ENCODE measurements at places on chromosomes 6 and 20.

DNA sequence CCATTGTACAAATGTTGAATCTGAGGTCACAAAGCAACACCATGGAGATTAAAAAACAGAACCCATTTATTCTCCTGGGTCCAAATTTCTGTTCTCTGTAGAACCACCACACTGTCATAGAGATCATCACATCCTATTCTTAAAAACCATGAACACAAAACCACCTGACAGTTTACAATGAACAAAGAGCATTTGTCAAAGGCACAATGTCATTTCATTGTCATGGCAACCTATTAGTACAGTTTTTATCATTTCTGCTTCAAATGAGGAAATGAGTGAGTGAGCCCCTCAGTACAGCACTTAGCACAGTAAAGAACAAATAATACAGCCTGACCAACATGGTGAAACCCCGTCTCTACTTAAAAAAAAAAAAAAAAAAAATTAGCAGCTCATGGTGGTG is 23.1 kb upstream of the LAMP5 start:
- DNase-seq, result no peak

DNA sequence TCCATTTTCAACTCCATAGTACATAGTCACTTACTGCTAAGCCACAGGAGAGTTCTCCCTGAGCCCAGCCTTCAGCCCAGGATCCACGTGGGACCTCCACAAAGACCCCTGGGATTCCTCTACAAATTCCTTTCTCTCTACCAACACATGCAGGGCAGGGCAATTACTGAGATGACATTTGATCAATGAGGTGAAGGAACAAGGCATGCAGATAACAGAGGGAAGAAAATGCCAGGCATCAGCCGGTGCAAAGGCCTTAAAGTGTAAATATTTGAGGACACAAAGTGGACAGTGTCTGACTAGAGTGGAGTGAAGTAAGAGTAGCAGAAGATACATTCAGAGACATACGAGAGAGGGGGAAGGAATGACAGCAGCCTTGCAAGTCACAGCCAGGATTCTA is 70.2 kb downstream of the HS3ST5 start:
- DNase-seq, result no peak

GRCh38 chr20:7687065-7687464 is 253.2 kb downstream of the HAO1 start:
- DNase-seq, result no peak

DNA sequence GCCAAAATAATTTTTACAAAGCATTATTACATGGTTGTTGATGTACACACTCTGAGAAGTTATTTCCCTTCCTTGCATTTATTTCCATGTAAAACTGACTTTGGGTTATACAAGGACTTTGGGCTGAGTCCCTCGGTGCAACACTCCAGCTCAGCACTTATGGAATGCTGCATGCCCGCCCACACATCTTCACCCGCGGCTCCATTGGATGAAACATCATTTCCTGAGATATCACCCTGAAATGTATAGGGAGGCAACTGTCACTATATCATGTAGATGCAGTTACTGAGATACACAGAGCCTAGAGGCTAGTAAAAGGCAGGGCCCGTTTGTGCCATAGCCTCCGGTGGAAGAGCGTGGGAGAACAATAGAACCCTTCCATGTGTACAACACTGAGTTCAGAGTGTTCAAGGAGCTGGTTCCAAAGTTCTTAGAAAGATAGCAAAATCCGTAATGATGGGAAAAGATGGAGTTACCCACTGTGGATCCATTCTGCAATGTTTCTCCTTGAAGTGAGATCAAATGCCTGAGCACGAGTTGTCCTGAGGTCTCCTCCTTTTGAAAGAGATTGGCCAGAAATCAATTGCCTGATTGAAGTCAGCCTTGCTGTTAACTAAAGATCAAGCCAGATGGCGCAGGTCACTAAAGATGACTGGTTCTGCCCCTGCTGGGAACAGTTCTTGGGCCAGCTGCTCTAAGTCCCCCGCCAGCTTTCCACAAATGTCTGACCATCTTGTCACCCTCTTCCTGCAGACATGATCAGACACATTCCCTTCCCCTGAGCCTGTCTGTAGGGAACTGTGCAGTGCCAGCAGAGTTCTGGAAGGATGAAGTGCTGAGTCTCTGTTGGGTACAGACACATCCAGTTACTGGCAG is 100.9 kb upstream of the IYD start:
- DNase-seq, result no peak

- DNase-seq, result no peak
Observed at GRCh38 chr6:166767230-166767629, 140.2 kb upstream of the RPS6KA2 start.

DNA sequence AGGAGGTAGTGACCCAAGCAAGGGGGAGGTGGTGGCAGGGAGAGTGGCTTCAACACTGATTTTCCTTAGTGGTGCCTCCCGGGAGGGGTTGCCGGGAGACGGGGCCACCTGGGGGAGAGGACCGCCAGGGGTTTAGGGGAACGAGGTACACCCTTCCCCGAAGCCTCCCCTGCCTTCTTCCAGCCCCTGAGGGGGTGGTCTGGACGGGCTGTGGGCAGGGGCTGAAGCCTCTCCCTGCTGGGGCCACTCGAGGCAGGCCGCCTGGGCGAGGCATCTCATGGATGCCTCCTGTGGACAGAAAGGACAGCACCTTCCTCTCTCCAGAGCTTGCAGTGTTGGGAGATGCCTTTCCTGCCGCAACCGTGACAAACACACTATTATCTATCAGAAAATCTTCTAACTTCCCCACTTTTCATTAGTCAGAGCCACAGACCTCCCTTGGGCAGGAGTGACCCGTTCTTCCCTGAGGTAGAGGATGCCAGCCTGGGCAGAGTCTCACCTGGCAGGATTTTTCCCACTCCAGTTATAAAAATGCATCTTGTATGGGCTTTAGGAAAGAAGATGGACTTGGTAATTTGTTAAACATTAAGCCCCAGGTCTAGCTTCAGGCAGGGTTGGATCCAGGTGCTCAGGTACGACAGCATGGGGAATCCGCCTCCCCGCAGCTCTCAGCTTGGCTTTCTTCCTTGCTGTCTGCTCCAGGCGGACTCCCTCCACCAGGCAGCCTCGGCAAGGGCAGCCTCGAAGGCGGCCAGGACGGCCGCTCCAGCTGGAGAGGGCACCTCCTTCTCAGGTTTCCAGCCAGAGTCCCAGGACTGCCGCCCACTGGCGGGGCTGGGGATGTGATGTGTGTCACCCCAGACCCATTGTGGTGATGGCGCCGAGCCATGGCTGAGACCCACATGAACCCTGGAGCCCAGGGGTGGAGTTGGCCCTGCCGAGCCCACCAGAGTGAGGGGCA is 11.0 kb downstream of the HRH3 start:
- no peak for DNase-seq

All from stimulated activated CD8-positive, alpha-beta memory T cell treated with anti-CD3 and anti-CD28 coated beads, Interleukin-7, amount 100 ng/mL, for 1 hour (primary cell).